ENCODE measurements at places on chromosomes 3 and 15.

DNA sequence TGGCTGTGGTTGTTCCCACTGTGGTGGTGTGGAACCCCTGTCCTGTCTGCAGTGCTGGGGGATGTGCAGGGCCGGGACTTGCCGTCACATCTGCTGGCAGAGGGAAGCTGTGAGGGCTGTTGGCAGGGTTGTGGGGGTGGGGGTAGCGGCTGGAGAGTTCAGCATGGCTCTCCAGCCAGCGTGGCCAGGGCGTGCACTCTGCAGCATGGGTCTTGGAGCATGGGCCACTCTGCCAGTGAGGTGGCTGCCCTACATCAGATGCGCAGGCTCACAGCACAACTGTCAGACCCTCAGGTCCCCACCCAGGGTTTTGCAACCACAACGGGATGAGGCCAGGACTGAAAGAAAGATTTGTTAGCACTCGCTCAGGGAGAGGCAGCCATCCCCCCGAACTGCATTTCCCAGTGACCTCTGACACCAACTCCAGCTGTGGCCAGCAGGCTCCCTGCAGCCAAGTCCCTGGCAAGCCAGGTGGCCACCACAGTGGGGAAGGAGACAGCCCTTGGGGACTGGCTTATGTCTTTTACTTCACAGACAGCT lies 237.7 kb upstream of the LYSMD4 start:
- DNase-seq: no peak

DNA sequence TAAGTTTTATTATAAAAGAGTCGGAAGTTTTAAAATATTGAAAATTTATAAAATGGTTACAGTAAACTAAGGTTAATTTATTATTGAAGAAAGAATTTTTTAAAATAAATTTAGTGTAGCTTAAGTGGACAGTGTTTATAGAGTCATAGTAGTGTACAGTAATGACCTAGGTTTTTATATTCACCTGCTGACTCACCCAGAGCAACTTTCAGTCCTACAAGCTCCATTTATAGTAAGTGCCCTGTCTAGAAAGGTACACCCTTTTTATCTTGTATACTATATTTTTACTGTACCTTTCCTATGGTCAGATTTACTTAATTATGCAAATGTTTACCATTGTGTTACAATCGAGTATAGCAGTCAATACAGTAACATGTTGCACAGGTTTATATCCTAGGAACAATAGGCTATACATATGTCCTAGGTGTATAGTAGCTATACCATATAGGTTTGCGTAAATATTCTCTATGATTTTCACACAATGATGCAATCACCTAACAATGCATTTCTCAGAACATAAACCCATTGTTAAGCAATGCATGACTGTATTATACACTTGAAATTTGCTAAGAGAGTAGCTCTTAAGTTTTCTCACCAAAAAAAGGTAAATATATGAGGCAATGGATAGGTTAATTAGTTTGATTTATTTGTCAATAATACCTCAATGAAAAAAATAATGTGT lies 106.9 kb upstream of the CD96 start:
- DNase-seq: no peak

GRCh38 chr3:144015133-144015532 lies 43.5 kb downstream of the DIPK2A start:
- DNase-seq: no peak

DNA sequence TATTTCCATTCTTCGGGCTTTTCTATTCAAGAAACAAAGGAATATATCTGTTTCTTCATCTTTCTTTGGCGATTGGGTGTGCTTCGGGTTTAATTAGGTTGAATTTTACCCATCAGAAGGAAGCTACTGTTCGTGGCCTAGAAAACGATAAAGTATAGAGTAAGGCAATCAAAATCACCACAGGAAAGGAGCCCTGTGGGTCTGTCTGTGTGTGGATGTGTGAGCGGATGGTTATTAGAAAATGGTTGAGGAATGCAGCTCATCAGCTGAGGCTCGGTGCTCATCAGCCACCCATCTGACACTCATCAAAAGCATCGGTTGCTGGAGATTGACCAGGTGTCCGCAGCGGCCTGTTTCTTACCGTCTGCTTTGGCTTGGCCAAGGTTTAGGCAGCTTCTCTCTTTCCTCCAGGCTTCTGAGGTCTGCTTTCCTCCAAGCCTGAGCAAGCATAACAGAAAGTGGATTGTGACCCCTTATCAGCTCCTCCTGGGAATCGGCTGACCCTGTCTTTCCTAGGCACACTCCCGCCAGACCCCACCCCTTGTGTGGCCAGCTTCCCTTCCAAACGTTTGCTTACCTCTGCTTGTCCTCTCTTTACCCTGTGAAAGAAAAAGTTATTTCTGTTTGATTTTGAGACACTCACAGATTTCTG lies 17.6 kb upstream of the ISLR start:
- DNase-seq: no peak

GRCh38 chr15:49887659-49888322 lies 231.2 kb downstream of the ATP8B4 start:
- no peak for DNase-seq

DNA sequence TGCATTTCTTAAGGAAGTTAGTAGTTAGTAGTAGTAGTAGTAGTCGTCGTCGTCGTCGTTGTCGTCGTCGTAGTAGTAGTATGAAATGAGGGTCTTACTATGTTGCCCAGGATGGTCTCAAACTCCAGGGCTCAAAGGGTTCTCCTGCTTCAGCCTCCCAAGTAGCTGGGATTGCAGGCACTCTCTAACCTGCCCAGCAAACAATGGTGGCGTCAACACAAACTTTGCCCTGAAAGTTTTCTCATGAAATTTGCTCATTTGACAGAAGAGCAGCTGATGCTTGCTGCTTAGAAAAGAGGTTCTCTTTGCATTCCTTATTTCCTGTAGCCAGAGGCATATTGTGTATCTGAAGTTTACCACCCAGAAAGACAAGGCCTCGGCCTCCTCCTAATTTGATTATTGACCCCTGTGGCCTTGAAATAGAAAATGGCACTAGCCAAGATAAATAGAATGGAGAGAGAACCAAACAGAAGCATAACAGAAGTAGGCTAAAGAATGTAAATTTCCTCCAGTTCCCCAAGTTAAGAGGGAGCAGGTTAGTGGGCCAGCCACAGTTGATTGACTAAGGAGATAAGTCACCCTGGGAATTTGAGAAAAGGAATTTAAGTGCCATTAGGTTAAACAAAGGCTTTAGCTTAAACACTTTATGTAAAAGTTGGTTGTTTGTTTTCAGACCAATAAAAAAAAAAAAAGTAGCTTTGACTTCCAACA lies 166.2 kb upstream of the ROBO2 start:
- DNase-seq: no peak

Measured in skin of body (tissue), 3 donors.